ENCODE measurements at places on chromosomes 7 and 10. TPM values are rescaled to one million over a fixed set of nuclear protein-coding genes. Genes with fewer than 3 reads are reported as not detected.
A peak's percentile ranks its signal among the peaks of the same experiment; 100 is the strongest.

GRCh38 chr10:120701381-120701780 is 149.8 kb upstream of the WDR11 start:
- H3K27ac ChIP-seq = no peak overlapping the region
- H3K4me1 ChIP-seq = no peaks in the 10 kb centered on the region

GRCh38 chr7:112203365-112203739 is 2.8 kb downstream of the DOCK4 start:
- no peaks in the 10 kb centered on the region for H3K36me3 ChIP-seq
- DNase-seq = no peak
- no peaks in the 10 kb centered on the region for H3K27me3 ChIP-seq
- peak overlapping the region; percentile 91 for H3K4me3 ChIP-seq
- peaks cover 41% of the 10 kb centered on the region for H3K4me1 ChIP-seq

DNA sequence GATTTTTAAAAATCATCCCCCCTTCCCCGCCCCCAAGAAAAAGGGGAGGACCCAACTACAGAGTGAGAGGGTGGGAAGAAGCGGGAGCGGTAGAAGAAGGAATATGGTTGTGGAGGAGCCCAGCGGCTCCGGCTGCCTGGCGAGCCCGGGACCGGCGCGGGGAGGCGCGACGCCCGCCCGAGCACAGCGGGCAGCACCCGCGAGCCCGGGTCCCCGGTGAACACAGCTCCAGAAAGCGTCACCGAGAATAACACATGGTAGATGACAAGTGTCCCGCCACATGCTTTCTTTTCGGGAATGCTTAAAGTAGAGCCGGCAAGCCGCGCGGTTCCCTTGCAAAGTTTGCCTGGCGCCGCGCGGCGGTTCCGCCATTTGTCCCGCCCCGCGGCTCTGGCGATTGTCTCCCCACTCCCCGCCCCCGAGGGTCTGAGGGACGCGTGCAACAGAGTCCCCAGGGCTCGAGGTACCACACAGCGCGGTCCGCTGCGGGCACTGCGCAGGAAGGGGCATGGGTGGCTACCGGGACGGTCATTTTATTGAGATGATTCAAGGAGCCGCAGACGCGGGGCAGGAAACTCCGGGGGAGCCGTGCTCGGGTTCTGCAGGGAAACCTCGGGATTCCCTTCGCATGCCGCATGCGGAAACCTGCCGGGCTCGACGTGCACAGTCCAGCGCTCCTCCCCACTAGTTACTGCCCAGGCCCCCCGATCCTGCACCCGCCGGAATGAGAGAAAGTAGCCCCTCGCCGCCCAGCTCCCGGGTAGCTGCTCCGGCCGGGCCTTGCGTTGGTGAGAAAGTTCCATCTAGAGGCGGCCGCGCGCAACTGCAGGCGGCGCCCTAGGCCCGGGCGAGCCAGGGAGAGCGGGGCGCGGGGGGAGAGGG is 781 bp upstream of the GRM8 start:
- H3K4me1 ChIP-seq = peaks cover 8% of the 10 kb centered on the region
- DNase-seq = peak; percentile 47
- H3K27ac ChIP-seq = no peak overlapping the region
- peak overlapping the region; percentile 77 for H3K4me3 ChIP-seq

Gene RPEL1
- total RNA-seq = not detected

- H3K4me1 ChIP-seq = peaks cover 9% of the 10 kb centered on the region
- no peaks in the 10 kb centered on the region for H3K27me3 ChIP-seq
- H3K4me3 ChIP-seq = no peak overlapping the region
- peak overlapping the region; percentile 49 for H3K27ac ChIP-seq
Observed at GRCh38 chr7:74525881-74526280, 72.2 kb downstream of the GTF2IRD1 start.

Gene ITGB8
- 25.0 TPM for total RNA-seq

GRCh38 chr7:4834601-4835397 is 27.0 kb downstream of the PAPOLB start:
- no peak overlapping the region for H3K4me3 ChIP-seq
- H3K27me3 ChIP-seq = no peaks in the 10 kb centered on the region
- no peak overlapping the region for H3K27ac ChIP-seq
- DNase-seq = no peak
- no peaks in the 10 kb centered on the region for H3K4me1 ChIP-seq

Gene CDNF
- 2.9 TPM for total RNA-seq

- DNase-seq = no peak
- H3K27ac ChIP-seq = no peak overlapping the region
- no peaks in the 10 kb centered on the region for H3K27me3 ChIP-seq
- H3K4me3 ChIP-seq = no peak overlapping the region
Observed at GRCh38 chr10:100232101-100232500, 2.7 kb upstream of the CHUK start.

- peaks cover 8% of the 10 kb centered on the region for H3K4me1 ChIP-seq
- H3K36me3 ChIP-seq = no peaks in the 10 kb centered on the region
- peaks cover 24% of the 10 kb centered on the region for H3K27me3 ChIP-seq
- no peak overlapping the region for H3K27ac ChIP-seq
- DNase-seq = no peak
Observed at GRCh38 chr7:112495156-112495788, 14.5 kb downstream of the LSMEM1 start.

Gene NPY4R2
- not detected for total RNA-seq

GRCh38 chr10:128377988-128378387 is 251.8 kb upstream of the MKI67 start:
- H3K4me1 ChIP-seq = no peaks in the 10 kb centered on the region
- H3K4me3 ChIP-seq = no peak overlapping the region
- no peaks in the 10 kb centered on the region for H3K36me3 ChIP-seq
- peaks cover 50% of the 10 kb centered on the region for H3K27me3 ChIP-seq
- H3K27ac ChIP-seq = no peak overlapping the region

Gene NEUROD6
- not detected for total RNA-seq

DNA sequence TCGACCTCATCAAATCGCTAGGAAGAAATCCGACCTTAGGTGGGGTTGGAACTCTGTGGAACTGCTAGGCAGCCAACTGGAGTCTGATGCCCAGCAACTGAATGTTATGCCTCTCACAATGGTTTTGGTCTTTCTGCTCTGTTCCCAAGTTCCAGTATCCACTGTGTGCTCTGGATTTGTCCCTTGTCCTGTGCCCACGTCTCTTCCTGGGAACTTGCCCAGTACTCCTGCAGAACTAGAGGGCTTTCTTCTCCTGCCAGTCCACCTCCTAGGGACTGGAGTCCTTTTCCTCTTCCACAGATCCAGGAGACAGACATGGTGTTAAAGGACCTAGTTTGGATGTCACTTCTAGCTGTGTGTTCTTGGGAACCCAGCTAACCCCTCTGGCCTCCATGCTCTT is 26.6 kb downstream of the PRTFDC1 start:
- no peak overlapping the region for H3K27ac ChIP-seq
- no peaks in the 10 kb centered on the region for H3K36me3 ChIP-seq
- H3K27me3 ChIP-seq = no peaks in the 10 kb centered on the region
- peaks cover 9% of the 10 kb centered on the region for H3K4me1 ChIP-seq

GRCh38 chr10:114856544-114857287 is 35.1 kb downstream of the FHIP2A start:
- no peaks in the 10 kb centered on the region for H3K27me3 ChIP-seq
- no peak overlapping the region for H3K4me3 ChIP-seq
- peak; percentile 46 for DNase-seq

- H3K27me3 ChIP-seq = peaks cover 58% of the 10 kb centered on the region
- DNase-seq = no peak
- H3K36me3 ChIP-seq = no peaks in the 10 kb centered on the region
- H3K4me1 ChIP-seq = no peaks in the 10 kb centered on the region
Observed at GRCh38 chr7:8913682-8914081, 480.3 kb downstream of the NXPH1 start.

Gene PRPS1L1
- total RNA-seq = not detected

DNA sequence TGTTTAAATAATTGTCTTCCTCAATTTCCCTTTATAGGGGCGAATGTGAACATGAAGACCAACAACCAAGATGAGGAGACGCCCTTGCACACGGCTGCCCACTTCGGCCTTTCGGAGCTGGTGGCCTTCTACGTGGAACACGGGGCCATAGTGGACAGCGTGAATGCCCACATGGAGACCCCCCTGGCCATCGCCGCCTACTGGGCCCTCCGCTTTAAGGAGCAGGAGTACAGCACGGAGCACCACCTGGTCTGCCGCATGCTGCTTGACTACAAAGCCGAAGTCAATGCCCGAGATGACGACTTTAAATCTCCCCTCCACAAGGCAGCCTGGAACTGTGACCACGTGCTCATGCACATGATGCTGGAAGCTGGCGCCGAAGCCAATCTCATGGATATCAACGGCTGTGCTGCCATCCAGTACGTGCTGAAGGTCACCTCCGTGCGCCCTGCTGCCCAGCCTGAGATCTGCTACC is 42.1 kb downstream of the ASB4 start:
- H3K36me3 ChIP-seq = peaks cover 6% of the 10 kb centered on the region
- H3K27me3 ChIP-seq = peaks cover 32% of the 10 kb centered on the region
- no peak overlapping the region for H3K4me3 ChIP-seq
- no peak overlapping the region for H3K27ac ChIP-seq

GRCh38 chr7:136293272-136293671 is 316.1 kb upstream of the MTPN start:
- H3K27me3 ChIP-seq = peaks cover 12% of the 10 kb centered on the region
- H3K36me3 ChIP-seq = no peaks in the 10 kb centered on the region
- no peak for DNase-seq
- H3K4me1 ChIP-seq = no peaks in the 10 kb centered on the region
- H3K4me3 ChIP-seq = no peak overlapping the region
- no peak overlapping the region for H3K27ac ChIP-seq

Gene C10orf143
- 4.9 TPM for total RNA-seq

Gene FOXI2
- total RNA-seq = not detected

- no peak overlapping the region for H3K27ac ChIP-seq
- DNase-seq = no peak
- H3K36me3 ChIP-seq = no peaks in the 10 kb centered on the region
- no peak overlapping the region for H3K4me3 ChIP-seq
Observed at GRCh38 chr7:50022991-50023390, 70.1 kb downstream of the ZPBP start.

Gene FASTK
- total RNA-seq = 83.6 TPM

DNA sequence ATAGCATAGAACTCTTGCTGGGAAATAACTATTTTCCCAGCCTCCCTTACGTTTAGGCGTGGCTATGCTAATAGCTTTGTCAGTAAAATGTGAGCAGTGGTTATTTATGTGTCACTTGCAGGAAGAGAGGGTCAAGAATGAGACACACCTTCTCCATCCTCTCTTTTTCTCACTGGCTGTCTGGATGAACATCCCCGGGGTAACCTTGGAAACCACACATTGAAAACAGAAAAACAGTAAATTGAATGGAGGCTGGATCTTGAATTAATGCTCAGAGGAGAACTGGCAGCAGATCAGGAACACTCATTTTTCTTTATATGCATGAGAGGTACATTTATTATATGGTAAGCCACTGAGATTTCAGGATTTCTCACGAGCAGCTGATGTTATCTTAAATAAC is 127.6 kb downstream of the DNAJB9 start:
- no peaks in the 10 kb centered on the region for H3K4me1 ChIP-seq
- no peak for DNase-seq
- peaks cover 21% of the 10 kb centered on the region for H3K27me3 ChIP-seq
- no peak overlapping the region for H3K4me3 ChIP-seq

- DNase-seq = no peak
- peaks cover 7% of the 10 kb centered on the region for H3K36me3 ChIP-seq
- no peaks in the 10 kb centered on the region for H3K27me3 ChIP-seq
- H3K4me3 ChIP-seq = peak overlapping the region; percentile 97
Observed at GRCh38 chr7:64314566-64314965, 805 bp downstream of the ZNF736 start.

Gene HOXA2
- 1.2 TPM for total RNA-seq

DNA sequence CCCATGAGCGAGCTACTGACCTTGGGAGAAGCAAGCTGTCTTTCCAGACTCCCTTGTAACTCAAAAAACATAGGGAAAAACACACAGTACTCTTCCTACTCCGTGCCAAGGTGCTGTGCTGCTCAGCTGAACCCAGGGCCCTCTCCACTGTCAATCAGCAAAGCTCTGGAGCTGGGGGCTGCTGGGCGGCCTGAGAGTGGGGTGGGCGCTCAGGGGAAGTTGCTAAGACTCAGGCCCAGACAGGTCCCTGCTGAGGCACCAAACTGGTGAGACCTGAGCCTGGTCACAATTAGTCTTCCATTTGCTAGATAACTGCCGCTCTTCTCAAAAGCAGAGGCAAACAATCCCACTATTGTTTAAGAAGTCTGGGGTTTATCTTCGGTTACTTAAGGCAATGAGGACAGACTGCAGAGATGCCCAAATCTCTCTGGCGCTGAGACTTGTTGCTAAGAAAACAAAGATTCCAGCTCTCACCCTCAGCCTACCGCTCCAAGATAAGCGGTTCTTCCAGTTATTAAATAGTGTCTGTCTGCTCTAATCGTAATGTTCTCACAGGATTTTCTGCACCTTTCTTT is 22.0 kb downstream of the STEAP1B start:
- no peaks in the 10 kb centered on the region for H3K36me3 ChIP-seq
- no peak for DNase-seq
- H3K4me1 ChIP-seq = no peaks in the 10 kb centered on the region
- H3K27ac ChIP-seq = no peak overlapping the region
- H3K27me3 ChIP-seq = no peaks in the 10 kb centered on the region

DNA sequence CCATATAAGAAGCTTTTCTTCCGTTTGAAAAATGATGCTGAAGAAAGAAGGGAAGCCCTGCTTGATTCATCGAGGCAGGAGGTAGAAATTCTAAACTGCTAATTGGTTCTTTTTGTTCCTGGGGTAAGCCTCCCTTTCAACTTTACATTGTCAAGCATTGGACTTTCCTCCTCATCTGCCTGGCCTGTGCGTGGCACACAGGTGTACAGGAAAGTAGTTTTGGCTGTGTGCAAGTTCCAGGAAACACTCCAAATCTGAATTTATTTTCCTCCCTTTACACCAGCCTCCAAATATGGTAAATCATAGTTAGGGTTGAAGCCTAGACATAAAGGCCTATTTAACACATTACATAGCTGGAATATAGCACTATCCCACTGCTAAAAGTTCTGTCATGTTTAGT is 18.2 kb upstream of the RELN start:
- peaks cover 21% of the 10 kb centered on the region for H3K27me3 ChIP-seq
- DNase-seq = no peak
- H3K4me3 ChIP-seq = no peak overlapping the region
- no peaks in the 10 kb centered on the region for H3K36me3 ChIP-seq
- H3K4me1 ChIP-seq = no peaks in the 10 kb centered on the region

Gene CALCR
- total RNA-seq = not detected

DNA sequence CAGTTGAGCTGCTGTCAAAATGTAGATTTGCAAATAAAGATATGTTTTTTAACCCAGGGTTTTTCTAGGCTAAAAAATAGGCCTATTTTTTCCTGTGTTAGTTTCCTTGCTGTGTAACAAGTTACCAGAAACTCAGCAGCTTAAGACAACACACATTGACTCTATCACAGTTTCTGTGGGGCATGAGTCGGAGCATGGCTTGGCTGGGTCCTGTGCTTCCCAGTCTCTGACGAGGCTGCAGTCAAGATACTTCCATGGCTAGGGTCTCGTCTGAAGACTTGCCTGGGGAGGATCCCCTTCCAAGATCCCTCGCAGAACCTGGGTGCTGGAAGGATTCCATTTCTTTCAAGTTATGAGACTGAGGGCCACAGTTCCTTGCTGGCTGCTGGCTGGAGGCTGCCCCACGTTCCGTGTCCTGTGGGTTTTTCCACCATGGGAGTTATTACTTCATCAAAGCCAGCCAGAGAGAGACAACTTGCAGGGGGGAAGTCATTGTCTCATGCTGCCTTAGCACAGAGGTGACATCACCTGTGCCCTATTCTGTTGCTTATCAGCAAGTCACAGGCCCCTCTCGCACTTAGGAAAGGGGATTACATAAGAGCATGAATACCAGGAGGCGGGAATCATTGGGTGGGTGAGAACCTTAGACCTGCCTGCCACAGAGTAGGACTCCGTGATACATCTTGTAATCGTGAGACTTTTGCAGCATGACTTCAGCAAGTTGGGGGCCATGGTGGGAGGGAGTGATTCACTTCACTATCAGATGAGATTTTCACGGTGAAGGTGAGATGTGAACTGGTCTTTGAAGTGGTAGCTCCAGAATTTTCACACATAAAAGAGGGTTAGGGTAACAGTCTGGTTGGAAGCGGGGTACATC is 77.9 kb downstream of the CCNY start:
- no peaks in the 10 kb centered on the region for H3K36me3 ChIP-seq
- no peak overlapping the region for H3K4me3 ChIP-seq
- H3K4me1 ChIP-seq = peaks cover 31% of the 10 kb centered on the region
- H3K27ac ChIP-seq = no peak overlapping the region
- no peaks in the 10 kb centered on the region for H3K27me3 ChIP-seq
